Femur (tissue), 1 donor: ENCODE measurements at places on chromosomes 3 and 15.

DNA sequence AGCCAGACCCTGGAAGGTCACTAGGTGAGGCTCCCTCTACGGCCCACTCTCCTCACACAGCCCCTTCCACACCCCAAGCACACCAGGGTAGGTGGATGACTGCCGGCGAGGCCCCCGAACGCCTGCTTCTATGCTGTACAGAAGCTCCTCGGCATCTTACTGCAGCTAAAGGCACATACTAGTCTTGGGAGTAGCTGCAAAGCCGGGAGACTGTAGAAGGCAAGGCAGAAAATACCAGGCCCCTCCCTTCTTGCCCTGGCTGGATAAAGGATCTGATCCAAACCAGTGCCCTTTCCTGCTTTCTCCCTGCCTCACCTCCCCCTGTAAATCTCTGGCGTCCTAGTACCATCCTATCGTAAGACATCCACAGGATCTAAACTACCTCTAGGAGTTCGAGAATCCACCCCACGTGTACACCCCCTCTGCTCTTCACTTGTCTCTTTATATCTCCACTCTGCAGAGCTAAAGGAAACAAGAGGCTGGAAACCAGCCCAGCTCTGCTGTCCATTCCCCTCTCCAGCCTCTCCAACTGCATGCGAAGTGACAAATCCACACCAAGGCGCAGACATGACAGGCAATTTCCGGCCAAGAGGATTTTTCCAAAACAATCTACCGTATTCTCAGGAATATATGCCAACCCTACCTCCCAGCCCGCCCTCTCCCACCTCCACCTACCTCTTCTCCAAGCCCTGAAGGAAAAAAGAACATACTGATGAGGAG is 11.8 kb downstream of the TNK2 start:
- peak; percentile 77 for DNase-seq

GRCh38 chr3:127423856-127424765 is 136.3 kb upstream of the PRR20G start:
- no peak for DNase-seq

- peak; percentile 60 for DNase-seq
Observed at GRCh38 chr3:42871592-42872196, 4.0 kb downstream of the CYP8B1 start.

GRCh38 chr3:54705730-54706129 is 222.1 kb downstream of the LRTM1 start:
- no peak for DNase-seq

- no peak for DNase-seq
Observed at GRCh38 chr3:4596612-4597011, 103.5 kb downstream of the ITPR1 start.

DNA sequence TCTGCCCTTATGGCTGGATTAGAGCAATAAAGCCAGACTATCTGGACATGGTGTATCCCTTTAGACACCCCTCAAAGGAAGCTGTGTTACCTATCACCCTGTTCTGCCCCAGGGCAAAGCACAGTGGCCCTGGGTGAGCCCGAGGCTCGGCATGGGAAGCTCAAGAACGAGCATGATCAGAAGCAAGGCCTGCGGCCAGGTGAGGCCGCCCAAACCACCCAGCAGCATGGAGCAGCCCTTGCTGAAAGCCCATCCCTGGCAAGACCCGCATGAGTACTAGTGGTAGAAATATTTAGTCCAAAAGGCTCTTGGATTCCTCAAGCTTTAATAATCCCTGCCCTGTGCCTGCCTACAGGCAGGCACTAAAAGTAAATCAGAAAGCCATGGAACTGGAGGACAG is 261.1 kb downstream of the MEX3B start:
- no peak for DNase-seq

DNA sequence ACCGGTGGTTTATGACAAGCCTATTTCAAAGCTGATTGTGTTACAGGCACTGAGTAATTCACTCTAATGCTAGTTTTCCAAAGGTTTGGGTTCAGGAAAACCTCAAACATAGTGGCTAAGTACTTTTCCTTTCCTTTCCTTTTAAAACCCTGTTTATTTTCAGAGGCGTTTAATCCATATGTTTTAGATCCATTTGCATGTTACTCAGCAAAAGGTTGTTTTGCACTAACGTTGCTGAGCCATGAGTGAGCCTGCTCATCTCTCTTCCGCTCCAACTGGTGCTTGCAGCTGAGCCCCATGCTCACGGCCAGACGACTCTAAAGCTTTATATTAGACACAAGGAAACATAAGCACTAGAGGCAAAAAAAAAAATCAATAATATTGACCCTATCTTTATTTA is 9.4 kb downstream of the CEMIP start:
- DNase-seq, result no peak

DNA sequence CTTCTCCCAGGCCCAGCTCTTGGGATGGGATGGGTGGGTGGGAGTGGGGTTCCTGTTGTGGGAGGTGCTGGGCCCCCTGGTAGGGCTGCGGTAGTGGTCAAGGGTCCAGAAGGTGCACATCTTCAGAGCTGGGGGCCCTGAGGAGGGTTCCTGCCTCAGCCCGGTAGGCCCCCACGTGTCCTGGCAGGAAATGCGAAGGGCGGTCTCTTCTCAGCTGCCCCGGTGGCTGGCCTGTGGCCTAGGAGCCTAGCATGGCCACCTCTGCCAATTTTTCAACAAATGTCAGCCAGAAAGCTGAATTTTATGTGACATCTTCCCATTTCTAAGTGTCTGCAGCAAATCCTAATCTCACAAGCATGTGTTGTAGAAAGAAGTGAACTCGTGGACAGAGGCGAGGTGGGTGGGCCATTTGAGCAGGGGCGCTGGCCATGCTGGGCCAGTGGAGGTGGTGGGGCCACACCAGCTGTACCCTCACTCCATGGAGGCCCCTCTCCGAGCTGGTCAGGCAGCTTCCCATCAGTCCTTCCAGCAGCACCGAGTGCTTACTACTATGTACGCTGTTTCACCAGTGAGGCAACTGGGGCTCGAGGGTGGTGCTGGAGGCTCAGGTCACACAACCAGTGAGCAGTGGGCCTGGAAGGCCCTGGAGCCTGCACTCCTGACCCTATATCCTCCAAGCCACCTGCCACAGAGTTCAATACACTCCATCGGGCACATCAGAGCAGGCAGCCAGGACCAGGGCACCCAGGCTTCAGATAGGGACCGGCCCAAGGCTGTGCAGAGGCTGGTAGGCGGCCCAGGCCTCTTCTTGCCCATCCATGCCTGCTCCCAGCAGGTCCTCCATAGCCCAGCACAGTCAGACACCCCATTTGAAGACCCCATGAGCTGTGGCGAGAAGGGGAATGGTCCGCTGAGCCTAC is 23.2 kb downstream of the FBLN2 start:
- DNase-seq, result no peak

- no peak for DNase-seq
Observed at GRCh38 chr15:41851755-41852370, 13.2 kb downstream of the PLA2G4B start.

- no peak for DNase-seq
Observed at GRCh38 chr3:151558661-151559060, 97.8 kb upstream of the IGSF10 start.

- peak; percentile 33 for DNase-seq
Observed at GRCh38 chr3:153163756-153164550, 1.9 kb downstream of the RAP2B start.

- DNase-seq, result no peak
Observed at GRCh38 chr3:189286188-189286587, 114.4 kb downstream of the TPRG1 start.

DNA sequence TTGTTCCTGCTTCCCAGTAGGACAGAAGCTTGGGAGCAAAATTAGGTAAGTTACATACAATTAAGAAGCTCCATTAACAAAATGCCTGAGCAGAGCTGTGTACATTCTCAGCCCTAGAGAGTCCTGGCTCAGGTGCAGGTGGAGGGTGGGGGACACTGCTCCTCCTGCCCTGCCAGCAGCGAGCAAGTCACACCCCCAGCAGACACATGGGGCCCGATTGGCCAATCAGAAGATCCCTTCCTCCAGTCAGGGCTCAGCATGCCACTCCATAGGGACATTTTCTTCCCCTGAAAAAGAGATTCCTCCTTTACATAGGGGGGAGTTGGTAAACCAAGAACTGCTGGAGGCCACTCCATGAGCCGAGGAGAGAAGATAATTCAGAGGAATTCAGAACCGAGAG is 62.1 kb downstream of the PLXNA1 start:
- no peak for DNase-seq

GRCh38 chr15:48388910-48389309 is 57.7 kb downstream of the DUT start:
- no peak for DNase-seq

DNA sequence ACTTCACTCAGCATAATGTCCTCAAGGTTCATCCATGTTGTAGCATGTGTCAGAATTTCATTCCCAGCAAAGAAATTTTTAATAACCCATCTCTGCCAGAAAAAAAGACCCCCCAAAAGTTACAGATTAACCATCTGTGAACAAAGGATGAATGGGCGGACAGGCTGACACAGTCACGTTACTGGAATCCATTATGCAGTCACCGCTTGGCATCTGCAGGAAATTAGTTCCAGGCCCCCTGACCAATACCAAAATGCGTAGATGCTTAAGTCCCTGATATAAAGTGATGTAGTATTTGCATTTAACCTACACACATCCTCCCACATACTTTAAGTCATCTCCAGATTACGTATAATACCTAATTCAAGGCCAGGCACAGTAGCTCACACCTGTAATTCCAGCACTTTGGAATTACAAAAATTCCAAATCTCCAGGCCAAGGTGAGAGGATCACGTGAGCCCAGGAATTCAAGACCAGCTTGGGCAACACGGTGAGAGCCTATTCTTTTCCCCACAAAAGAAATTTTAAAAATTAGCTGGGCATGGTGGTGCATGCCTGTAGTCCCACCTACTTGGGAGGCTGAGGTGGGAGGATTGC is 1.5 kb upstream of the SLC12A8 start:
- no peak for DNase-seq

DNA sequence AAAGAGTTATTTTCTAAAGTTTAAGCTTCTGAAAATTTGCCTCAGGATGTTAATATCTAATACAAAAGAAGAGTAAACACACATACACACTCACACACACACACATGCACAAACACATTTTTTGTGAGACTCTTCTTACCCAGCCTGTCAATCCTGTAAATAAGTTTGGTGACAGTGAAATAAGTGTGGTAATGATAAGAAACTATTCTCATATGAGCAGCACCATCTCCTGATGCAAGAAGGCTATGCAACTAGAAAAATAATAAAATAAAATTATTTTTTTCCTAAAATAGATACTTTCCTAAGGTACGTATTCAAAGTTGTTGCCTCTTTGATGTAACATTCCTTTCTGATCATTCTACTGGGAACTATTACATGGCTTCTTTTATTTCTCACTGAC is 155.1 kb downstream of the MECOM start:
- no peak for DNase-seq

GRCh38 chr15:69031013-69032001 is 16.8 kb downstream of the NOX5 start:
- peak; percentile 40 for DNase-seq

GRCh38 chr3:51974963-51975851 is at the start of gene ABHD14A:
ABHD14A (plus strand) TSS chr3:51975064; CDS start chr3:51975136, 72 bp downstream.
- DNase-seq, result peak; percentile 88

GRCh38 chr3:22089284-22089683 is 338.3 kb upstream of the ZNF385D start:
- DNase-seq, result no peak

DNA sequence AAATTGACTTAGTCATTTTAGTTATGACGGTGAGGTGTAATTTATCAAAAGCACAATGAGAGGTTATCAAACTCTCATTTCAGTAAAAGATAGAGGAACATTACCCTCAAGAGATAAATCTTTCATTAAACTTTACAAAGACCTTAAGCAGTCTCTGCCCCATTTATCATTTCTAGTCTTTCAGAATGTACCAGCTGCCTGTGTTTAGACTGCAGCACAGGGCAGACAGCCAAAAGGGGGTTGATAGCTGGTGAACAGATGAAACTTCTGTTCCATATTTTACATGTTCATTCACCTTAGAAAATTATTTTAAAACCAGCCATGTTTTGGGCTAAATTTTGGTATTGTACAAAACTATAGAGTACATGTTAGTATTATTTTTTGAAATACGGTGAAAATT is 514.6 kb upstream of the CNTN3 start:
- DNase-seq, result no peak

GRCh38 chr3:37367436-37367835 is 193.1 kb upstream of the LRRFIP2 start:
- no peak for DNase-seq

- DNase-seq, result no peak
Observed at GRCh38 chr15:44096596-44096995, 98.5 kb downstream of the FRMD5 start.

DNA sequence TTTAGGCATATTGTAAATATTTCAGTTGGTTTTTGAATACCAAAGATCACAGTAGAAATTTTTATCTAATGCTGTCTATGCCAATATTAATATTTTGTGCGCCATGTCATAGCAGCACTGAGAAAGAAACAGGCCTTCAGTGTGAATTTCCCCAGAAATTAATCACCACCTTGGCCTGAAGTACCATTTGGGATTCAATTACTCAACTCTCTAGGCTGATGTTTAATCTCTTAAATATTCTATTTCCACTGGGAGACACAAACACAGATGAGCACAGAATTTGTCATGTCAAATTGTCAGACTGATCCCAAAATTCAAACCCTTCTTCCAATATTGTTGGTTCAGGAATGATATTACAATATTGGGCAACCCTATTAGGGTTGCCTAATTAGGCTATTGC is 509.3 kb downstream of the ROBO1 start:
- DNase-seq, result no peak

GRCh38 chr3:55690726-55691125 is 203.6 kb upstream of the WNT5A start:
- no peak for DNase-seq

- DNase-seq, result no peak
Observed at GRCh38 chr3:40427045-40427669, 30.0 kb upstream of the RPL14 start.

DNA sequence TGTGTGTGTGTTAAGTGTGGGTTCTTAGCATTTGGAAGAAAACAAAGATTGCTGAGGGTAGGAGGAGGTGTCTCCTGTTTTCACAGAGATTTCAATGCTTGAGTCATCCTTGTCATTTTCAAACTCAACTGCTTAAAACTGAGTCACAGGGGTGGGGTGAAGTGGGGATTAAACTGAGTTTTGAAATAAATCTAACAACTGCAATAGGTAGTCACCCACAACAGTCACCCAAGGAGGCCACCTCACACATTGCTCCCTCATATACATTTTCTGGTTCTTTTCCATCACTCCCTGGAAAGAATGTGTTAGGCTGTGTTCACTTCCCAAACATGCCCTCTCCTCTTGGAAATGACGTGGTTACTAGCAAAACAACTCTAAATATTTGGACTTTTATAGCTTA is 187.7 kb upstream of the CMC1 start:
- no peak for DNase-seq

DNA sequence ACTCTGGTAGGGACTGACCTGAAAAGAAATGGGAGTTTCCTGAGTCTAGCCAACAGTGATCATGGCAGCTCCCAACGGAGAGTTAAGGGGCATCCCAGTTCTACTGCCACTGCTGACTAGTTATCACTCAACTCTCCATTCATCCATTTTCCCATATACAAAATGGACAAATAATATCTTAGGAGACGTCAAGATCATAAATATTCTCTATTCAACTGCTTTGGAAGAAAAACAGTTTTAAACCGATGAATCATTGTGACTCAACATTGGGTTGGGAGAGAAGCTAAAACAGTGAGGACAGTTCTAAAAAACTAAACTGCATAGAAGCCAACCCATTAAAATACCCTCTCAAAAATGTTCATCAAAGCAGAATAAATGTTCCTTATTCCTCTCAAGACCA is 57.6 kb upstream of the CHRM5 start:
- DNase-seq, result no peak

GRCh38 chr15:75022783-75023180 is 608 bp upstream of the PPCDC start:
- DNase-seq, result no peak

GRCh38 chr3:69181592-69182211 is 59.3 kb upstream of the LMOD3 start:
- DNase-seq, result no peak
